Fibroblast of upper back skin (primary cell): ENCODE measurements at places on chromosomes 2 and 18.

GRCh38 chr18:37316468-37316867 lies 249.1 kb downstream of the CELF4 start:
- no peak for DNase-seq

DNA sequence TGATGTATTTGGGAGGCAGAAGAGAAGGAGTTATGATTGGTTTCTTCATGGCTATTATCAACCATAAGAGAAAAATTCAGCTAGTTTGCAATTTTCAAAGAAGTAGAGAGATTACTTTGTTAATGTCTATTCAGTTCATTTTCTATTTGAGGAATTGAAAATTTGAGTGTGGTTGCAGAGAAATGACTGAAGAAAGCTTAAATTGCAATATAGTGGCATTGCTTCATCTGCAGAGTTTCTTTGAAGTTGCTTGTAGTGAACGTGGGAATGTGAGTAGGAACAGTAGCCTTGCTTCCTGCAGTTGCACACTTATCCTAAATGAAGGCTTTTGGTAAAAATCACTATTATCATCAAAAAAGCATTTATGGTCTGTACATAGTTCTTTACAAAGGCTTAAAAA lies 14.7 kb upstream of the CYRIA start:
- DNase-seq: no peak

- DNase-seq: no peak
Measured at GRCh38 chr2:176691471-176691870, 422.2 kb downstream of the MTX2 start.

DNA sequence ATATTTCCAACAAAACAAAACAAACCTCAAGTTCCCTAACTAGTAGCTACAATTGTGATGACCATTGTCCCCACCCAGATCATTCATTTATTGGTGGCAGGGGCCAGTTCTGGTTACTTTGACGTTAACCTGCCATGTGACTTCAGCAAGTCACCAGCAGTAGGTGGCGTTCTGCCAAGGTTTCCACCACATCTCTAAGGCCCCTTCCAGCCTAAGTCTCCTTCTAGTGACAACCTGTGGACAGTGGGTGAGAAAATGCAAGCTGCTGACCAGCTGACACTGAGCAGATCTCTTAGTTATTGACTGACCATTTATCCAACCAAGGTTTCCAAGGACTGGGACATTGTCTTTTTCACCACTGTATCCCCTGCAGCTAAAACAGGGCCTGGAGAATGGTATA lies 98.4 kb downstream of the GPR39 start:
- no peak for DNase-seq

DNA sequence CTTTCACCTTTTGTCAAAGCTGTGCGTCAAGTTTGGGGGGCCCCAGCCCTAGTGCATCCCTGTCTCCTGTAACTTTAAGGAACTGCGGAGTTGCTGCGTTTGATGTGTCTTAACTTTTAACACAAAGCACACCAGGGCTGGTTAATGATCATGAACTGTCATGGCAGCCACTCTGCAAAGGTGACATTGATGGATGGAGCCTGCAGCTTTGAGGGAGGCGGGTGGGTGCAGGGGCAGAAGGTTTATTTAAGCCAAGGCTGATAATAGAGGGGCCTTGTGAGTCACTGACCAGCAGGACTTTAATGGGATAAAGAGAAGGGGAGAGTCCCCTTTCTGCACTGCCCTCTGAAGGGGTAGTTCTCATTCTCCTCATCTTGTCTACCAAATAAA lies 190.2 kb upstream of the GATA6 start:
- no peak for DNase-seq

DNA sequence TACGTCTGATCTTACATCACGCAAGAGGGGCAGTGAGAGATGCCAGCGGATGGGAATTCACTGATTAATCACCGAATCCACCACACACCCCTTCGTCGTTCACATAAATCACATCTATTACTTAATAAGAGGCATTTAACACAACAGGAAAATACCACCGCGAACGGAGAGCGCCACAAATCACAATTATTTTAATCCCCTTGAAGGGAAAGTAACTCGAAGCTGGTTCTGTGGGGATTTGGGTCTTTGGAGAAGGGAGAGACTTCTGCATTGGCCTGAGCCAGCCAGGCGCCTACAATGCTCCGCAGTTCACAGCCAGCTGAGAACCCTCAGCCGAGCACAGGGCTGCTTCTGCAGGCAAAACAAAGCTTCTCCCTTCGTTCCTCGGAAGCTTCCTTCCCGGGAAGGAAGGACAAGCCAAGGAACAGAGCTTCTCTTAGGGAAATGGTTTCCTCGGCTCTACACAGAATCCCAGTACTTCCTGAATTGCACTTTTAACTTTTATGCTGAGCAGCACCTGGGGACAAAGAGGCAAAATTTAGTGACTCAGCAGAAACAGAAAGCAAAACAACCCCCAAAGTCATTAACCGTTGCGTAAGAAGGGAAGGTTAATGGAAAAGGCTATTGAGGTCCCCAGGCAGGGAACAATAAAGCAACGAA lies at the start of gene LRP1B:
Gene LRP1B, minus strand, starts transcription at position 7 of the 660 bp plus-strand sequence. CDS start 287 bp downstream, outside the sequence.
- peak; percentile 31 for DNase-seq

GRCh38 chr2:227853204-227853629 lies 18.2 kb upstream of the DAW1 start:
- DNase-seq: peak; percentile 89

DNA sequence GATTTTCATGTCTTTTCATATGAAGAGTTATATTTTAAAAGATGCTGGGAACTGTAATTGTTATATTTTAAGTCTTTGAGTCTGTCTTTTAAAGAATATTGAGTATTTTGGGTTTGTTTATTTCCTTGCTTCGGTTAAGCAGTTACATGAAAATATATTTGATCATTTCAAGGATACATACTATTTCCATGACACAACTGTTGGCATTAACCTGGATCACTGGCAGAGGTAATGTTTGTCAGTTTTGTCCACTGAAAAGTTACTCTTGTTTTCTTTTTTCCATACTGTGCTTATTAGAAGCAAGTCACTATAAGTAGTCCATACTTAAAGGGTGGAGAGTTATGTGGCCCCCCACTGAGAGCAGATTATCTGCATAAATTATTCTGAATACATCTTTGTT lies 1142.0 kb upstream of the TMEFF2 start:
- DNase-seq: no peak

GRCh38 chr18:56217406-56217805 lies 421.0 kb downstream of the TXNL1 start:
- DNase-seq: no peak

- DNase-seq: peak; percentile 73
Measured at GRCh38 chr2:215881582-215881981, 131.8 kb downstream of the MREG start.

- DNase-seq: peak; percentile 24
Measured at GRCh38 chr2:44360749-44361329, 455 bp downstream of the PREPL start.

GRCh38 chr2:172219201-172219600 lies 116.5 kb upstream of the DLX2 start:
- no peak for DNase-seq

- DNase-seq: no peak
Measured at GRCh38 chr2:220665108-220665471, 907.0 kb downstream of the EPHA4 start.

GRCh38 chr18:23280844-23281243 lies 145.6 kb downstream of the CABLES1 start:
- no peak for DNase-seq

DNA sequence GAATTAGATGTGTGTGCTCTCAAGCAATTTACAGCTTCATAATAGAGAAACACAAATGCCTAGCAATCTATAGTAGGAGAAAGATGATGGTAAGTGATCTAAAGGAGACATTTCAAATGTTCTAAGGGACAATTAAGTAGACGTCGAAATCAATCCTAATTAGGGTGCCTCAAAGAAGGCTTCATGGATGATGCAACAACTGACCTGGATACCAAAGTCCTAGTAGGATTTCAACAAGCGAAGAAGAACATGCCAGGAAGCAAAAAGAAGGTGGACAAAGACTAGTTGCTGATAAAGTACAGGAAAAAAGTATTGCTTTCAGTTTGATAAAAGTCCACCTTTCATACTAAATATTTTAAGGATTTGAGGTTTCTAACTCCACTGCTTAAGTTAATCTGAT lies 12.5 kb downstream of the FIGN start:
- no peak for DNase-seq

DNA sequence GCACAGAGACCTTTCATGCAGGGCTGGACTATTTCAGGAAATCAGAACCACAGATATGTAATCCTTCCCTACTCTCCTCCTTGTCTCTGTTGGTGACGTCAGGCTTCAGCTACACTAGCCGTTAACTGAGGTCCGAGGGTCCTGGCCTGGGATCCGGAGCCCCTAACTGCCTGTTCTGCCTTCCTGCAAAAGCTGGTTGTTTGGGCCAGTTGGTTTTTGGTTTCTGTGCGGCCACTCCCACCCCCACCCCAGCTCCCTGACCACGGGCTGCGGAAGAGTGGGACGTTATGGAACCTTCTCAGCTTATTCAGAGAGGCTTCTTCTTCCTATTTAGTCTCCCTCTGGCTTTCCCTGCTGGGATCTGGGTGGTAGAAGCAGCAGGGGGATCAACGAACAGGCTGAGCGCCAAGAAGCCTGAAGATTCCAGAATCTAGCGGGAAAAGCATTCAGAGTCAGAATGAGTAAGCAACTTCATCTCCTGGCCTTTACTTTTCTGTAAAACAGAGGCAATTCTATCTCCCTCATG lies 49.3 kb upstream of the ROCK2 start:
- peak; percentile 78 for DNase-seq

DNA sequence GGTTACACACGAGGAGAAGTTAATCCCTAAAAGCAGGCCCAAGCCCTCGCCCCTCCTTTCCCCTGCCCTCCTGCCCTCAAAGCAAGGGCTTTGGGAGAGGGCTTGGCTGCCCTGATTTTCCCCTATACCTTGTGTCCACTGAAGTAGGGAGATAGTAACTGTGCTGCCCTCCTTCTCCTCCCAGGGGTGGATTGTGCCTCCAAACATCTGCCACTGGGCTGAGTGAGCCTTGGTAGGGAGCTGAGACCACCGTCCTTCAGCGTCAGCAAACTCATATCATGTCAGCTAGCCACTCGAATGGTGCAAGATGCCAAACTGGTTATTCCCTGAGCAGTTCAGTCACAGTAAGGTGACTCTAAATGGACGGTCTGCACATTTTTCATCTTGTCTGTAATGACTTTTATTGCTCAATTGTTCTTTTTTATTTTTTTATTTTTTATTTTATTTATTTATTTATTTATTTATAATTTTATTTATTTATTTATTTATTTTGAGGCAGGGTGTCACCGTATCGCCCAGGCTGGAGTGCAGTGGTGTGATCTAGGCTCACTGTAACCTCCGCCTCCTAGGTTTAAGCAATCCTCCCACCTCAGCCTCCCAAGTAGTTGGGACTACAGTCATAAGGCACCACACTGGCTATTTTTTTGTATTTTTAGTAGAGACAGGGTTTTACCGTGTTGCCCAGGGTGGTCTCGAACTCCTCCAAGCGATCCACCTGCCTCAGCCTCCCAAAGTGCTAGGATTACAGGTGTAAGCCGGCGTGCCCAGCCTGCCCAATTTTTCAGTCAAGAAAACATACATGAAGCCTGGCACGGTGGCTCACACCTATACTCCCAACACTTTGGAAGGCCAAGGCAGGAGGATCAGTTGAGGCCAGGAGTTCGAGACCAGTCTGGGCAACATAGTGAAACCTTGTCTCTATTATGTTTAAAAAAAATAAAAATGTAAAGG lies 8.7 kb downstream of the PCBP1 start:
- DNase-seq: no peak

GRCh38 chr2:58702302-58702885 lies 461.3 kb upstream of the FANCL start:
- peak; percentile 10 for DNase-seq

DNA sequence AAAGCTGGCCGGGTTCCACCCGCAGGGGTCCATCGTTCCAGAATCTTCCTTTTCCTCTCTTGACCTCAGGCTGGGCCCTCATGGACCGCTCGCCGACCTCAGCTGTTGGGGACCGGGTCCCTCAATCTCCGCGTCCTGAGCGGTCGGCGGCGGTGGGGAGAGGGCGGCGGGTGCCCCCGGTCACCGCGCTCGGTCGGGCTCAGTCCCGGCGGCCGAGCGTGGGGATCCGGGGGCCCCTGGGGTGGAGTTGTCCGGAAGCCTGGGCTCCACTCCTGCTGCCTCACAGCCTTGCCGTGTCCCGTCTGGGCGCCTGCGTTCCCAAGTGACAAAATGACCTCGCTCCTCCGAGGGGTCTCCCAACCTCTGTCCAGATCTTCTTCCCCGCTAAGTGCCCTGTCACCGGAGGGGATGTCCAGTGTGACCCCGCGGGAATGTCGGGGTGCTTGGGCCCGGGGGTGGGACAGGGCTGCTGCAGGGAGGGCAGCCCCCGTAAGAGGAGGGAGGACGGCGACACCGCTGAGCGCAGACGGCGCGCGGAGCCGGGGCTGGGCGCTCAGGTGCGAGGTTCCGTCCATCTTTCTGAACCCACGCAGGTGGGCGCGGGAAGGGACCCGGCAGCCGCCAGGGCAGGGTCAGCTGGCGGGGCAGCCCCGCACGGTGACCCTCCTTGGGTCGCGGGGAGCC lies 16.0 kb upstream of the E2F6 start:
- no peak for DNase-seq

DNA sequence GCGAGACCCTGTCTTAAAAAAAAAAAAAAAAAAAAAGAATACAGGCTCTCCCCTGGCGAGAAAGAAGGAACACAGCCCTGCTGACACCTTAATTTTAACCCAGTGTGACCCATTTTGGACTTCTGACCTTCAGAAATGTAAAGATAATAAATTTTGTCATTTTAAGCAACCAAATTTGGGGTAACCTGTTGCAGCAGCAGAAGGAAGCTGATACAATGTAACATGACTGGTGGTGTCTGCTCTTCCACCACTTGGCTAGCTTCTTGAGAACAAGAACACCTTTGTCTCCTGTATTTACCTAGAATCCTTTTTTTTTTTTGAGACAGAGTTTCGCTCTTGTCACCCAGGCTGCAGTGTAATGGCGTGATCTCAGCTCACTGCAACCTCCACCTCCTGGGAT lies 6.6 kb upstream of the STK11IP start:
- no peak for DNase-seq

GRCh38 chr2:122530814-122531213 lies 775.4 kb downstream of the TSN start:
- no peak for DNase-seq

- DNase-seq: peak; percentile 40
Measured at GRCh38 chr2:224284134-224284946, 117.6 kb downstream of the FAM124B start.
